ENCODE measurements at places on chromosomes 1 and 21. TPM values are rescaled to one million over a fixed set of nuclear protein-coding genes. Genes with fewer than 3 reads are reported as not detected.
A peak's percentile ranks its signal among the peaks of the same experiment; 100 is the strongest.

Gene SLC1A7
- polyA plus RNA-seq = 0.76 TPM

- no peak for DNase-seq
Observed at GRCh38 chr1:119743308-119743707, 25.4 kb downstream of the HMGCS2 start.

DNA sequence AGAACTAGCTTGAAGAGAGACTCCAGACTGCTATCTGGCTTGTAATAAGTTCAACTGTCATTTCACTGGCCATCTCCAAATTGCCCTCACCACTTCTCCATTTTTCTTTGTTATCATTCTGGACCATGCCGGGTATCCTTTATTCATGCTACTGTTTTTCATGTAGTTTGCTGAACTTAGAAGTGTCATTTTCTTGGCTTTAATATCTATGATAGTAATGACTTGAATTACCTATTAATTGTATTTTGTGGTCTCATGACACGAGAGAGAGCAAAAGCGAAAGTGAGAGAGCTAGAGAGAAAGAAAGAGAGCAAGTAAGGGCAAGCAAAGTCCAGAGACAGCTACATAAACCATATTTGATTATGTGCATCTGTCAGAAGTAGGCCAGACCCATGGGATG, 184.9 kb upstream of the ATP1B1 start:
- DNase-seq = no peak

DNA sequence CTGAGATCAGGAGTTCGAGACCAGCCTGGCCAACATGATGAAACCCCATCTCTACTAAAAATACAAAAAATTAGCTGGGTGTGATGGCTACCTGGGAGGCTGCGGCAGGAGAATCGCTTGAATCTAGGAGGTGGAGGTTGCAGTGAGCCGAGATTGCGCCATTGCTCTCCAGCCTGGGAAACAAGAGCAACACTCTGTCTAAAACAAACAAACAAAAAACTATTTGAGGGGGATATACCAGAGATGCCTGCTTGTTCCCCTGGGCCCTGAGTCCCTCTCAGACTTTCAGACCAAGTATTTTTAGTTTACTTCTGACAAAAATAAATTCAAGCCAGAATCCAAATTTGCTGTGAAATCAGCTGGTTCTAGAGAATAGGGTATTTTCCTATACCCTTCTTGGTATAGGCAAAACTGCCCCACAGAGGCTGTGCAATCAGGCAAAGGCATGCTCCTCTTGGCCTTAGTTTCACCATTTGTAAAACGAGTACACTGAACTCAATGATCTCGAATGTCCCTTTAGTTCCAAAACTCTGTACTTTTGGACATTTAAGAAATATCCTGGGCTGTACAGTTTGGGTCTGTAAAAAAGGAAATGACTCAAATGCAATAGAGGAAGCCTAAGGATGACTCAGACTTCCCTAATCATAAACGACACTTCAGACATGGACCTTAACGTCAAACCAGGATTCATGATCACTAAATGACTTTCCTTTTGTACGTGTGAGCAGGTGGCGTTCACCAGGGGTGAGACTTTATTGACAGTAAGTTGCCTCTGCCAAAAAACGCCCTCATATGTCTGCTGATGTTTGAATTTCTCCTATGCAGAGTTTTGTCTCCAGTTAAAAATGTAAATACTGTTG, 16.1 kb downstream of the ENSA start:
- peak; percentile 94 for DNase-seq

Gene KRTAP13-2
- polyA plus RNA-seq = not detected

Gene TOMM20
- polyA plus RNA-seq = 74.9 TPM
